ENCODE measurements at places on chromosomes 4 and X. TPM values are rescaled to one million over a fixed set of nuclear protein-coding genes. Genes with fewer than 3 reads are reported as not detected.
A peak's percentile ranks its signal among the peaks of the same experiment; 100 is the strongest.

GRCh38 chr4:160353548-160353947 lies 1250.7 kb downstream of the RAPGEF2 start:
- DNase-seq: no peak
- no peaks in the 10 kb centered on the region for H3K27me3 ChIP-seq
- no peak overlapping the region for H3K27ac ChIP-seq
- H3K36me3 ChIP-seq: no peaks in the 10 kb centered on the region
- H3K4me1 ChIP-seq: no peaks in the 10 kb centered on the region
- no peak overlapping the region for H3K4me3 ChIP-seq

GRCh38 chr4:54657551-54658251 lies at the start of gene KIT:
Gene KIT (plus strand): TSS chr4:54657957. CDS start chr4:54658015, 58 bp downstream.
- no peak within 1 kb of the TSS for H3K27ac ChIP-seq
- H3K36me3 ChIP-seq: no peaks in the 10 kb centered on the region
- DNase-seq: no peak
- H3K4me1 ChIP-seq: peaks cover 22% of the 10 kb centered on the region
- H3K4me3 ChIP-seq: peak within 1 kb of the TSS; percentile 41

DNA sequence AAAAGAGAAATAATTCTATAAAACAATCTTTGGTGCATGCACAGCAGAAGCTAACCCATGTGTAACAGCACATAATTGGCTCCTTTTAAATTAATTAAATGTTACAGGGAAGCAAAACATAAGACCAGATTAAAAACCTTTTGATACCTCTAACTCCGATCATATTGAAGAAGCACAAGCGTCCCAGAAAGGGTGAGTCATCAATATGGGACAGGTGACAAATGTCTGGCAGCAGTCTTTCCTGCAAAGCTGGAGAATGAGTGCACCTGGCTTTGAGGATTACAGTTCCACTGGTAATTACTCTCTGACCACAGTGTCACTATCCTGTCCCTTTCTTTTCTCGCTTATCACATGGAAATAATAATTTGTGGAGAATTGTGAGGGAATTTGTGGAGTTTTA lies 94.6 kb downstream of the FAM9B start:
- no peak overlapping the region for H3K27ac ChIP-seq
- H3K36me3 ChIP-seq: no peaks in the 10 kb centered on the region
- no peak for DNase-seq
- H3K27me3 ChIP-seq: no peaks in the 10 kb centered on the region

GRCh38 chr4:26060286-26060685 lies 146.3 kb downstream of the SMIM20 start:
- no peak for DNase-seq
- no peaks in the 10 kb centered on the region for H3K36me3 ChIP-seq
- H3K4me1 ChIP-seq: no peaks in the 10 kb centered on the region
- H3K27ac ChIP-seq: no peak overlapping the region
- no peaks in the 10 kb centered on the region for H3K27me3 ChIP-seq

- no peaks in the 10 kb centered on the region for H3K27me3 ChIP-seq
- H3K36me3 ChIP-seq: no peaks in the 10 kb centered on the region
These were observed 47.7 kb upstream of the ADGRL3 start for GRCh38 chr4:61152433-61152832.

- no peaks in the 10 kb centered on the region for H3K36me3 ChIP-seq
- H3K4me1 ChIP-seq: no peaks in the 10 kb centered on the region
- no peak for DNase-seq
- no peak overlapping the region for H3K4me3 ChIP-seq
- H3K27ac ChIP-seq: no peak overlapping the region
- H3K27me3 ChIP-seq: no peaks in the 10 kb centered on the region
These were observed 71.4 kb downstream of the GBA3 start for GRCh38 chr4:22764183-22764582.

TLR8 gene
- total RNA-seq: 0.63 TPM

Data from tibial nerve (tissue), 4 donors.